NCI-H1092 (cell line): ENCODE measurements at places on chromosomes 6 and 20.

- DNase-seq, result no peak
Measured at GRCh38 chr6:142740449-142740848, 204.5 kb downstream of the HIVEP2 start.

GRCh38 chr6:109747221-109747620 is 56.1 kb downstream of the FIG4 start:
- DNase-seq, result no peak

DNA sequence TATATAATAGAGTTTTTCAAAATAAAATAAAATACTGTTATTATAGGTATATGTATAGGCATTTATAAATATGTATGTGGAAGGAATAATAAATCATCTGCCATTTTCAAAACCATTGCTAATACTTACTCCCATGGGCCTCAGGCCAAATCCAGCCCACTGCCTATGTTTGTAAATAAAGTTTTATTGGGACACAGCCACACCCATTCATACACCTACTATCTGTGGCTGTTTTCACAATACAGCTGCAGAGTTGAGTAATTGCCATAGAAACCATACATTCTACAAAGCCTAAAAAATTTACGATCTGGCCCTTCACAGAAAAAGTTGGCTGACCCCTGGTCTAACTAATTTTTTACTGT is 9.5 kb downstream of the ALDH5A1 start:
- DNase-seq, result no peak

- DNase-seq, result no peak
Measured at GRCh38 chr20:17407550-17407949, 123.6 kb downstream of the BFSP1 start.

DNA sequence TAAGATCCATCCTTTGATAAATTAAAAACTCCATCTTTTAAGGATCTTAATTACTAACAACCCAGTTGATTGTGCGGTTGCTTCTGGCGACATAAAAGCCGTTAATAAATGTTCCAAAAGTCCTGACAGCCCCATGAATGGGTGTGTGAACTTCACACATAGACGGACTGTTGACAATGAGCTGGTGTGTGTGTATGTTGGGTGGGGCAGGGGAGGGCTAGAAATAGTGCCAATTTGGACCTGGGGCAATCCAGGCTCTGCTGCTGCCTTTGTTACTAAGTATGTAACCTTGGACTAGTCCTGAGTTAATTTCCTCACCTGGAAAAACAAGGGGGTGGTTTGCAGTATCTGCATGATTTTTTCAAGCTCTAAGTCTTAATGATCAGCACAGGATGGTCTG is 4.2 kb downstream of the MAS1 start:
- DNase-seq, result no peak

DNA sequence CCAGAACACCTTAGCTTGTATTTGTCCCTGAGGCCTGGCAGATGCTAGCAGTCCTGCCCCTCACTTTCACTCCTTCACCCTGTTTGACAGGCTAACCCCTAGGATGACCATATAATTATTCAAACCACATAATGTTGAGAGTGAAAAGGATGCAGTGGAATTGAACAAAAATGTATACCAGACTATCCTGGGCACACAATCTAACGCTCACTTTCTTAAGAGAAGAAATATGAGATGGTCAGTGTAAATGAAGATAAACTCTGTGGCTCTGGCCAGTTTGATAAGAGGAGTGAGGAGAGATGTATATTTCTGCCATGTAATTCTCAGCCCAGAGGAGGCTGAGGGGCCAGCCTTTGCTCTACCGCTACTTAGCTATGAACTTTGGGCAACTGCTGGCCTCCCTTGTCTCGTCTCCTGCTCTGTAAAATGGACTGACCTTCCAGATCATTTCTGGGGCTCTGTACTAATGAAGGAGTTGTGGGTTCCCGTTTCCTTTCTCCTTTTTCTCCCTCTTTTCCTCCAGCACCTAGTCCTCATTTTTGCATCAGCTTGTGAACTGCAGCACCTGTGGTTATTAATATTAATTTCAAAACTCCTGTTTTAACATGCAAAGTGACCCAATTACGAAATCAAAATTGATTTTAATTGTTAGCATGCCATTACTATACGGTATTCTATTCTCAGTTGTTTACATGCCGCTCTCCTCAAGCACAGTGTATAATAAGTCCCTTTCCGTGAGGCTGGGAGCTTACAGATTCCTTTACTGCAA is 92.5 kb upstream of the IYD start:
- no peak for DNase-seq

- no peak for DNase-seq
Measured at GRCh38 chr6:19988555-19988954, 151.4 kb downstream of the ID4 start.

DNA sequence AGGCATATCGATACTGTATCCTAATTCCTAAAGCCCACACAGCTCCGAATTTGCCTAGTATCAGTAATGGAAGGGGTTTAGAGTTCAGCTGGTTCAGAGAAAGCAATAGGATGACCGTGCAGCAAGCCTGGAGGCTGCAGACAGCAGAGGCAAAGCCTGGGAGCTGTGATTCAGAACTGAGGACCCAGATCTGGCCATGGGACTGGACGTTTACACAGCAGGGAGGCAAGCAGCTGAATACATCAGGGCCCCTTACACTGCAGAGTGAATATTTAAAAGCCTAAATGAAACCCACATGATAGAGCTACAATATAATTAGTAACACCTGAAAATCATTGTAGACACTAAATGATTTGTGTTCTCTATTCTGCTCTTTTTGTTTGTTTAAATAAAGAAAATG is 38.0 kb downstream of the ELOVL2 start:
- no peak for DNase-seq

DNA sequence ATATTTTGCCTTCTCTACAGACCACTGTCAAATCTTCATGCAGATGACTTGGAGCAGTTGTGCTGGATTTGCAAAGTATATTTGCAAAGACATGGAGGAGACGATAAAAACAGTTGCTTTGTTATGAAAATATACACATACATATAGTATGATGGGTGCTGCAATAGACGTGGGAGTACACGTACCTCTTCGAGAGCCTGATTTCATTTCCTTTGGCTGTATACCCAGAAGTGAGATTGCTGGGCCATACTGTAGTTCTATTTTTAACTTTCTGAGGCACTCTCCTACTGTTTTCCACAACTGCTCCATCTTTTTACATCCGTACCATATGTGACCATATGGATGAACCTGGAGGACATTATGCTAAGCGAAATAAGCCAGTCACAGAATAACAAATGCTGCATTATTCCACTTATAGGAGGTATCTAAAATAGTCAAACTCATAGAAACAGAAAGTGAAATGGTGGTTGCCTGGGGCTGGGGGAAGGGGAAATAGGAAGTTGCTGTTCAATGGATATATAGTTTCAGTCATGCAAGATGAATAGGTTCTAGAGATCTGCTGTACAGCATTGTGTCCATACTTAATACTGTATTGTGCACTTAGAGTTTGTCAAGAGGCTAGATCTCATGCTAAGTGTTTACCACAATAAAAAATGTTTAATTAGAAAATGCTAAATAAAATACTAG is 223.8 kb downstream of the HAO1 start:
- no peak for DNase-seq

- peak; percentile 22 for DNase-seq
Measured at GRCh38 chr20:62651285-62652021, 9.2 kb downstream of the SLCO4A1 start.

GRCh38 chr6:116887168-116887567 is 10.1 kb downstream of the RFX6 start:
- DNase-seq, result no peak

DNA sequence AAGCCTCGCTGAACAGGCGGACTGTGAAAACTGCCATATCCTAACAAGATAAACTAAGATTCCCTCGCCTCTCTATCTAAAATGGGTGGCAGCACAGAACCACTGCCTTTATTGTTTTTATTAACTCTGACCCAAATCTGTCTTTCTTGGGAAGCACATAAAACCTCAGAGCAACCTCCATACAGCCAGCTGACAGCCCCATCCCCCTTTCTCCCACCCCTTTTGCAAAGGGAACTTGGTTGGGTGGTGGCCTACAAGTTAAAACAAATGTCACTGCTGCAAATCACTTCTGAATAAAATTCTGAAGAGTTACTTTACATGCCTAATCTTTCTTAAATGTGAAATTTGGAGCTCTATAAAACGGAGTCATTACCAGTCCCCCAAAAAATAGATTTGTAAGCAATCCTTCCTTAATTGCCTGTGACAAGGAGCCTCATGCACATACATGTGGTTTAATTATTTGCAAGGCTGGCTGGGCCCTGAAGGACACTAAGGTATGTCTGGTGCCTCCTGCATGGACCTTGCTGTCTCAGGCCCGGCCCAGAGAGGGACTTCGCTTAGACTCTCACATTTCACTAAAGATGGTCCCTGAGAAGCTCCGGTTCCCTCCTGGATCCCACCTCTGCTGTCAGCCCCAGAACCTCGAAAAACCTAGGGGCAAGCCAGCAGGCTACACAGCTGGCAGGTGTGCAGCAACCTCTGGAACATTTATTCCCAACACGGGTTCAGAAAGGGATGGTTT is 21.7 kb downstream of the PXDC1 start:
- no peak for DNase-seq

DNA sequence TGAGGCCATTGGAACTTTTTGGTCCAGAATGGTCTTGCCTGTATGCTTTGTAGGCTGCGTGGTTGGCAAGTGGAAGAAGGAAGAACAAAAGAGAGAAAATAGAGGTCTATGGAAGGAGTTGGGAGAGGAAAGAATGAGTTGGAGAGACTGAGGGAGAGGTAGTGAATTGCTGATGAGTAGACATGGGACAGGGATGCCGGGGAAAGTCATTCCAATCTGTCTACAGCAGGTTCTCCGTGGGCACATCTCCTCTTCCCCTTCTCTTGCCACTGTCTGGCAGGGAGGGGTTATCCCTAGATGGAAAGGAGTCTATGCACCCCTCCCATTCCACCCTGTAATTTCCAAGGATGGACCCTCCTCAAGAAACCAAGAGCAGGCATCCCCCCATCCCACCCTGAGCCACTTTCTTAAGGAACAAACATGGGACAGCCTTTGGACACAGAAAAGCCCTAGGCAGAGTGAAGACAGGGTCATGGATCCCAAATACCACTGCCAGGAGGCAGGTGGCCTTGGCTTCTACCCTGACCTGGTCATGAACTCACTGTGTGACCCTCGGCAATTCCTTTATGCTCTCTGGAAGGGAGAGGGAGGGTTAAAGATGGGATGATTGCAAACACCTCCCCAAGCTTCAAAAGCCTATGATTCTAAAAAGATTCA is 196.9 kb downstream of the LRFN2 start:
- no peak for DNase-seq

GRCh38 chr6:46963626-46964025 is 41.9 kb upstream of the ADGRF5 start:
- no peak for DNase-seq

GRCh38 chr6:151475653-151476523 is 17.9 kb upstream of the CCDC170 start:
- DNase-seq, result no peak

DNA sequence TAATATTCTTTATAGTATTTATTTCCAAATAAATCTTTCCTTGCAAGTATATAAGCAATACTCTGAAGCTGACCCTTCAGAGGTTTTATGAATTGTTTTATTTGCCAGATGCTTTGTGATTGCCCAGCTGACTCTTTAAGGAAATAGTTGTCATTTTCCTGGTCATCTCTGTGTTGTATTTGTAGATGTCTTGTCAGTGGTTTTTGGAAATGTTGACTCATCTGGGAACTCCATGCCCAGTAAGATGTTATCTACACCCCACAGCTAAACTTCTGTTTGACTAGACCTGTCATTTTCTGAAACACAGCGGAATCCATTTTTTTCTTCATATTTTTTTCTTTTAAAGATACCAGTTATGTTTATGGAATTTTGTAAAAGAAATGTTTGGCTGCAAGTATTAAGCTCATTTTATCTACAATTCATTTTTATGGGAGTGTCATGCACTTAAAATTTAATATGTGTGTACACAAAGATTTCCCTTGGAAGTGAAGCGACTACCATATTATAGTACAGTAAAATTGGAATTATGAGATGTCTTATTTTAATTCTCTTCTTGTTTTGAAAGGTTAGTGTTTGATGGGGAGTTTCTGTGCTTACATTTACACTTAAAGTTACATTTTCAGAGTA is 491.0 kb downstream of the NKAIN2 start:
- DNase-seq, result no peak

GRCh38 chr6:81996414-81996813 is 243.9 kb upstream of the TENT5A start:
- no peak for DNase-seq

GRCh38 chr6:10451828-10452509 is 37.1 kb upstream of the TFAP2A start:
- DNase-seq, result no peak

- no peak for DNase-seq
Measured at GRCh38 chr6:53854843-53855567, 60.2 kb downstream of the LRRC1 start.

GRCh38 chr6:28982476-28983266 is 22.4 kb downstream of the ZNF311 start:
- DNase-seq, result no peak

DNA sequence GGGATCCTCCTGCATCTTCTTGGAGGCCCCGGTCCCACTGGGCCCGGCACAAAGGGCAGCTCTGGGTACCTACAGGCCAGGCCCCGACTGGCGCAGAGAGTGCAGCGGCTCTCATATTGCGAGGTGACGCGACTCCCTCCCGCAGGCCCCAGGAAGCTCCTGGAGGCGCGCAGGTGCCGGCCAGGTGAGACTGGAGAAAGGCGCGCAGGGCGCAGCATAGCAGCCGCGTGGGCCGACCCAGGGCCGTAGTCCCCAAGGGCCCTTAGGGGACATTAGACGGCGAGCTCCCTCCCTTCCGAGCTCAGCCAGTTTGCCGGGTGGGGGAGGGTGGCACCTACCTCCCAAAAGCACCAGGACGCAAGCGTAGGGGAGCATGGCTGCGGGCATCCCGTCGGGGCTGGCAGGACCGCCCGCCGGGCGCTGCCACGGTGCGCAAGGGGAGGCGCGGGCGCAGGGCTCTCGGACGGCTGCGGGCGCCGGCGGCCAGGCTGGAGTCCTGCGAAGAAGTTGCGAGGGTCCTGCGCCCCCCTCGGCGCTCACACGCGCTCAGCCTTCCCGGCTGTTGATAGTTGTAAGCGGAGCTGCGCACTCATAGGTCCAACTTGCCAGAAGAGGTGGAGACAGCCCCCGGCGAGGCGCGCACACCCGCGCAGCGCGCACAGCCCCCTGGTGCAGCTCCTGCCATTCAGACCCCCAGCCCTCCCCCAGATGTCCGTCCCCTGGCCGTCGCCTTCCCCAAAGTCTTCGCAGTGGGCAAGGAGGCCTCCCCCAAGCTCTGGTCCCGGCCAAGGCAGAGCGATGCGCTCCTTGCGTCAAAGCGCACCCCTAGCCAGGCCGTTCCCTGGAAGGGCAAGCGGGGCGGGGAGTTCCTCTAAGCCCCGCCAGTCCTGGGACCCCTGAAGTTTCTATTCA is 622 bp downstream of the APCDD1L start:
- no peak for DNase-seq

DNA sequence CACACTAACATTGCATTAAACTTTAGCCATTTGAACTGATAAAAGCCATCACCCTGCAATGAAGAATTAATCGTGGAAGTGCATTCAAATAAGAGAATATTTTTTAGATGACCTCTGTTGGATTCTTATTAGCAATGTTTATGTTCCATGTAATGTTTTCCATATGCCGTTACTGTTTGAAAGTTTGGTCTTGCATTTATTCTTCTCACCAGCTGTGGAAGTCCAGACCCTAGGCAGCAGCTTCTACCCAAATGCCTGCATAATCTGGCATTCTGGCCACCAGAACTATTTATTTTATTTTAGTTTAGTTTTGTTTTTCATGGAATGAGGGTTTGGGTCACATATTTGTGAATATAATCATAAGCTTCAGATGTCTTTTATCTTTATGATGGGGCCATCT is 140.4 kb downstream of the SAMD5 start:
- DNase-seq, result no peak
